ENCODE measurements at places on chromosomes 16 and 17.

DNA sequence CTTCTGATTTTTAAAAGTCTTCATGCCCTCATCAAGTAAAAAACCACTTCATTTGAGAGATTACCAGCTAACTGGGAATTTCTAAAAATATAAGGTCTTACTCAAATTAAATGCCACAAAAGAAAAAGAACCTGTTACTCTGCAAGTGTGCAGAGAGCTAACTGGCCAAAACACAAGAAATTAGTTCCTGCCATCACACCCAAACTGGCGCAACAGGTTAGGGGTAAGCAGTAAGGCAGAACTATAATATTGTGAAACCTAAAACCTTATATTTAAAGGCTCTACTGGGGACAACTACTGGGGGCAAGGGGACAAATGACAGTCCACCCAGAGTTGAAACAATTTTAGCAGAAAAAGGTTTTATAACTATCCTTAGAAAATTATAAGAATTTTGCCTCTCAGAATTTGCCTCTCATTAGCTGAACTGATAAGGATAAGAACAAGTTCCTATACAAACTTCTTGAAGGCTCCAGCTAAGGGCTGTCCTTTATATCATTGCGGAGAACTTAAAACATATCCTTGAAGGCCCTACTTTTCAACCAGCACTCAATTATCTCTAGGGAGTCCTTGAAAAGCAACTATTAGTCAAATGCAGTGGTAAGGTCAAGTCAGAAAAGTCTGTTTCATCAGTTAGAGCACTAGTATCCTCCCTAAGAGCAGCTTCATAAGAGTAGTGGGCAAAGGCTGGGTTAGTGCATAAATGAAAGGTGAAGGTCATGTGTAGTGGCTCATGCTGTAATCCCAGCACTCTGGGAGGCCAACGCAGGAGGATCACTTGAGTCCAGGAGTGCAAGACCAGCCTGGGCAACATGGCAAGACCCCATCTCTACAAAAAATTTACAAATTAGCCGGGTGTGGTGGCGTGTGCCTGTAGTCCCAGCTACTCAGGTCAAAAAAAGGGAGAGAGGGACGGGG lies 31.5 kb downstream of the SMURF2 start:
- DNase-seq = no peak

GRCh38 chr17:75724016-75725003 lies 3.1 kb downstream of the ITGB4 start:
- DNase-seq = no peak

DNA sequence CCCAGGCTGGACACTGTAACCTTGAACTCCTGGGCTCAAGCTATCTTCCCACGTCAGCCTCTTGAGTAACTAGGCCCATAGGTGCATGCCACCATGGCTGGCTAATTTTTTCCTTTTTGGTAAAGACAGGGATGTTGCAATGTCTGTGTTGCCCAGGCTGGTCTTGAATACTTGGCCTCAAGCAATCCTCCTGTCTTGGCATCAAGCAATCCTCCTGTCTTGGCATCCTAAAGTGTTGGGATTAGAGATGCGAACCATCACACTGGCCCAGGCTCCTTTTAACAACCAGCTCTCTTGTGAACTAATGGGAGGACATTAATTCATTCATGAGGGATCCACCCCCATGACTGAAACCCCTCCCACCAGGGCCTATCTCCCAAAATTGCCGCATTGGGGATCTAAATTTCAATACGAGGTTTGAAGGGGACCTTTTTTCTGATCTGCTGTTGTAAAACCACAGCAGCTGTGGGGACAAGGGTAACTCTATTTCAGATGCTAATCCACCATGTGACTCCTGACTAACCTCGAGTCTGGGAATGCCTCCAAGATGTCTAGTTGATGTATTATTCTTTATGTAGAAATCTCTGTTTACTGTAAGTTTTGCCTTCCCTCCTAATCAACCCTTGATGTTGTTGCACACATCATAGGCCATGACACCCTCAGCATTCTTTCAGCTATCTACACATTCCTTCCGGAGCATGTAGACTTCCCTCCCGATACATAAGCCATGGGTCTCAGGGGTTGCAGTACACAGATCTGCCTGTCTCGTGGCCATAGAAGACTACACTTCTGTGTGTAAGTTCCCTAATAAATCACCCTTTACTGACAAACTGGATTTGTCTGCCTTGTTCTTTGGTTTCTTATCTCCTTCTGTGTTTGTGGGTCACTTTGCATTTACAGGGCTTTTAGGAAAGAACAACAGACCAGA lies 37.6 kb downstream of the RNF112 start:
- no peak for DNase-seq

DNA sequence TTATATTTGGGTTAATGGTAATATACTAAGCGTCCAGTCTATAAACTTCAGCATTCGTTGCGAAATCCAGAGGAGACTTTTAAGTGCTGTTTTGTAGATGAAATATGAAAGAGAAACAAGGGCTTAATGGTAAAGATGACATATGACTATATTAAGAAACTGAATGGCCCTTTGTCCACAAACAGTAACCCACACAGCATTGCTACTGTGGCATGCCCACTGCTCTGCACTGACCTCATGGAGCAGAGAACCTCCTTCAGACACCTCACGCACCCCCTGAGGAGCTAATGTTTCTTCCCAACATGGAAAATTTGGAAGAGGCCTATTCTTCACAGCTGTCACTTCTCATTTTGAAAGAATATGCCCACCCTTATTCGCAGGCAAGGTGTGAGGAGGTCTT lies 26.7 kb downstream of the ASPA start:
- no peak for DNase-seq

DNA sequence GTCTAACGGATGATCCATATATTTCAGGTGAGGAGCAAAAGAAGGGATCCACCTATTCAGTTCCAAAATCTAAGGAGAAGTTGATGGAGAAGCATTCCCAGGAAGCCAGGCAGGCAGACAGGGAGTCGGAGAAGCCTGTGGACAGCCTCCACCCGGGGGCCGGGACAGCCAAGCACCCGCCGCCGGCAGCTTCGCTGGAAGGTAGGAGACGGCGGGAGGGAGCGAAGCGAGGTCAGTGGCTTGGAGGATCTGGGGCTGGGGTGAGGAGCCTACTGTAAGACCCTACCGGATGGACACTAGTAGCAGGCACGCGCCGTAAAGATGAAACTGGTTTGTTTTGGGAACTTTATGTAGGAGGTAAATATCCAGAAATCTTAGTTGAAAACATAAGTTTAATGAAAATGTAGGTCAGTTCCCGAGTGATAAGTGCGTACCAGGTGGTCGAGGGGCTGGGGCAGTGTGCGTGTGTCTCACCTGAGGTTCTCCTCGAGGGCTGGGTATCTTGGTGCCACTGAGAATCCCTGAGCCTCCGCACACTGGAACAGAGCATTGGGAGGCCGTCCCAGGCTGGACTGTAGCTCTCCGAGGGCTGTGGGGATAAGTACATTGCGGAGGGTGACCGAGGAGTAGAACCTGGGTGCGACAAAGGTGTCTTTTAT lies 714 bp downstream of the SPATA33 start:
- DNase-seq = no peak
